ENCODE measurements at places on chromosomes 5 and 9.
A peak's percentile ranks its signal among the peaks of the same experiment; 100 is the strongest.

GRCh38 chr9:108184941-108185340 is 670.8 kb downstream of the ACTL7B start:
- DNase-seq, result no peak

DNA sequence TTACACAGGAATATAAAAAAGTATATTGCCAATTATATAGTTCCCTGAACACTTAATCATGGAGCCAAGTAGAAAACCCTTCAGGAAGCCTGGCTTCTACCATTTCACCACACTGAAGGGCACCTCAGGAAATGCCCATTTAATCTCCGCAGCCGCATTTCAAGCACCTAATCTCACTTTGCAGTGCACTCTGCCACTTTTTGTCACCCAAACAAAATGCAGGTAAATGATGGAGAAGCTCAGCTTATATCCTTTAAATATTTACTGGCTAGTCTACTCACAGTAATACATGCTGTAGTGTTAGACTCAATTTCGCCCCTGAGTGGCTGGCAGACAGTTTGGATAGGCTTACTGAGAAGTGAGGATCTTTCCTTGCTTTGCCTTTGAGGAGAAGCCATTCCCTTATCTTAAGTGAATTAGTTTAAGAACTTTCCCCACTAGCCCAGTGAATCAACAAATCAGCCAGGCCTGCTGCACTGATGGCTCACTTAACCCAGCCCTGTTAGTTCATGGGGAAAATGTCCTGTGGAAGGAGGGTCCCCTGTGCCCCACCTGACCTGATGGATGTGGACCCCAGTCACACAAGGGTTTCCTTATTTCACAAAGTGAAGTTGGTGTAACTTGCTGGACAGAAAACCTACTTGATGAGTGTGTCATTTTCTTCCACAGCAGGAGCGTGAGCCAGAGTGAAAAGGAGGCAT is 209.7 kb downstream of the CAAP1 start:
- no peak for DNase-seq

DNA sequence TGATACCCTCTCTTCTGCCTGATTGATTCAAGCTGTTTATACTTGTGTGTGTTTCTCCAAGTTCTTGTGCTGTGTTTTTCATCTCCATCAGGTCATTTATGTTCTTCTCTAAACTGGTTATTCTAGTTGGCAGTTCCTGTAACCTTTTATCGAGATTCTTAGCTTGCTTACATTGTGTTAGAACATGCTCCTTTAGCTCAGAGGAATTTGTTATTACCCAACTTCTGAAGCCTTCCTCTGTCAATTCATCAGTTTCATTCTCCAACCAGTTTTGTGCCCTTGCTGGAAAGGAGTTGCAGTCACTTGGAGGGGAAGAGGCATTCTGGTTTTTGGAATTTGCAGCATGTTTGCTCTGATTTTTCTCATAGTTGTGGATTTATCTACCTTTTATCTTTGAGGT is 126.2 kb upstream of the FTMT start:
- DNase-seq, result no peak

DNA sequence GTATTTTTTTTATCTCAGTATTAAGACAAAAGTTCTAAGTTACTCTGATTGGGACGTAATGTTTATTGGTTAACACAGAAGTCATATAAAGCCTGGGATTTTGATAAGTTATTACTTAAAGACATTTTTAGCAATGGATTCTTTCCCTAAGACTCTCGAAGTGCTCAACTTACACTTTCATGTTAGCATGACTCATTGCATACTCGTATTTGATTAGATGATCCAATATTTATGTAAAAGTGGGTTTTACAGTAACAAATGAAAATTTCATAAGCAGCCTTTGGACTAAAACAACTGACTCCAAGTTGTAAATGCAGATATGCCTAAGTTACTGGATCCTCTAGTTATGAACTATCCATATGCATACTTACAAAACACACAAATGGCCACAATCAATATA is 567.7 kb upstream of the NUDT12 start:
- DNase-seq, result no peak

- no peak for DNase-seq
Observed at GRCh38 chr9:76562511-76562911, 103.5 kb downstream of the GCNT1 start.

GRCh38 chr9:136204145-136204805 is 653 bp downstream of the LHX3 start:
- DNase-seq, result no peak

GRCh38 chr5:27328480-27328879 is 290.1 kb upstream of the CDH9 start:
- DNase-seq, result no peak

DNA sequence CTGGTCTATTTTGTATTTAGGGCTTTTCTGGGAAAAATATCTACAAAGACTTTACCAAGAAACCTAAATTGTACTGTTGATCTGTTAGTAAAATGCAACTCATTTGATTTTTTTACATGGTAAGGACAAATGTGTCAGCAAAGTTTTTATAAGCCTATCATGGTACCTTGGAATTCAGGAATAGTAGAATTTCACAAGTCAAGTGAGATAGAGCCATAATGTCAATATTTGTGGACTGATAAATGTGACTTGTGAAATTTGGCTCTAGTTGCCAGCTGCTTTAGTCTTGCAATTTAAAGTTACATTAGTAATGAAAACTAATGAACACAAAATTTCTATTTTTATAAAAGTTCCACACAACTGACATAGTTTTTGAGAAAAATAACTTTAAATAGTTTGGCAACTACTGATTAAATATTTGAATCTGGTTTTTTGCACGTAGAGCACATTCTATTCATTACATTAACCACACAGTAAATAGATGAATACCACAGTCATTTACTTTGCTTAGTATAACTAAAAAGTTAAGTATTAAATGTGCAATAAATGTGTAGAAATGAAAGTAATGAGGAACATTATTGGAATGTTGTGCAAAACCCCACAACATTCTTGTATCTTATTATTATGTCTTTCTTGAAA is 41.2 kb upstream of the RIOK2 start:
- no peak for DNase-seq

- no peak for DNase-seq
Observed at GRCh38 chr9:121362813-121363621, 7.0 kb downstream of the STOM start.

DNA sequence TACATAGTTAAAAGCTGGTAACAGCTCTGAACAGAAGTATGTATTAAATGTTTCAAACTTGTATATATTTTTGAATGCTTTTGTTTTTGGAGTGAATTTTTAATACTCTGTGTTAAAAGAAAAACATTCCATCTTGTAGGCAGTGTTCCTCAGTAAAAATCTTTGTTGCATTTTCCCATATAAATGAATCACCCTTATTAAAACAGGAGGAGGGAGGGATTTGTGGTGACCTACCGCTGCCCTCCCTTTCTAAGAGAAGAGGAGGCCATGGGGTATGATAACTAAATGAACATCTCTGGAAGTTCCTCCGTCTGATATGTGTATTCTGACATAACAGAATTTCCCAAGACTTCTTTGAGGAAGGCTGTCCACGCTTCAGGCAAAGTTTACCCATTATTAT is 53.4 kb downstream of the INIP start:
- no peak for DNase-seq

GRCh38 chr5:175822225-175822624 is 49.2 kb upstream of the CPLX2 start:
- peak; percentile 18 for DNase-seq

GRCh38 chr5:102278231-102278630 is 17.9 kb downstream of the SLCO4C1 start:
- DNase-seq, result no peak

GRCh38 chr5:150322202-150322601 is 19.5 kb upstream of the ARSI start:
- peak; percentile 32 for DNase-seq

DNA sequence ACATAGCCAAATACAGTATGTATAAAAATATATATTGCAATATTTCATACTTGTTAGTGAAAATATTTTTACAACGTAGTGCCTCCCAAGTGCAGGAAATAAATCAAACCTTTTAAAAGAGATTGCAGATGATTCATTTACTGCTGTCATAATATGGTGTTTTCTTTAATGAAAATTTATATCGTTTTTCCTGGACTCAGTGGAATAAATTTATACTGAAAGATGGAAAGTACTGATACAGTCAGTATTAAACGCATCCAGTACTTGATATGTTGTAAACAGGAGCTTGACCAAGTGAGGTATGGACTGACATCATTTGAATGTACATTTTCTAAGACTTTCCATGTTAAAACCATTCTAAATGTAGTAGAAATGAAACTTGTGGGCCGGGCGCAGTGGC is 143.4 kb upstream of the ZNF608 start:
- DNase-seq, result no peak

- peak; percentile 50 for DNase-seq
Observed at GRCh38 chr5:138641547-138642298, 66.5 kb upstream of the HSPA9 start.

- DNase-seq, result no peak
Observed at GRCh38 chr5:407801-408268, 35.1 kb upstream of the EXOC3 start.

DNA sequence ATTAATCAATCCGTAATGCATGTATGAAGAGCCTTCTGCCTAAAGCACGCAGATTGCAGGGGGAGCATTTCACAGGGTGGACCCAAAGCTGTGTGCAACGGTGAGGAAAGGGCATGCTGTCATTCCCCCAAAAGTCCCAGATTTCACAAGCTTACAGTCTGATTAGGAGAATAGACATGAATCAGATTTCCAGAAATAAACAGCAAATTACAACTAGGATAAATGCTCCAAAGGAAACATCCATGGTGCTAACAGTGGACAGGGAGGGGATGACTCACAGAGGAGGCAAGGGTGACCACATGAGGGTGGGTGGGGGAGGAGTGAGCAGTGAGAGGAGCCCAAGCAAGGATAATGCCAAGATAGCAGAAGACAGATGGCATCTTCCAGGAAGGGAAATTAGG is 258.4 kb upstream of the TAS2R1 start:
- DNase-seq, result no peak

DNA sequence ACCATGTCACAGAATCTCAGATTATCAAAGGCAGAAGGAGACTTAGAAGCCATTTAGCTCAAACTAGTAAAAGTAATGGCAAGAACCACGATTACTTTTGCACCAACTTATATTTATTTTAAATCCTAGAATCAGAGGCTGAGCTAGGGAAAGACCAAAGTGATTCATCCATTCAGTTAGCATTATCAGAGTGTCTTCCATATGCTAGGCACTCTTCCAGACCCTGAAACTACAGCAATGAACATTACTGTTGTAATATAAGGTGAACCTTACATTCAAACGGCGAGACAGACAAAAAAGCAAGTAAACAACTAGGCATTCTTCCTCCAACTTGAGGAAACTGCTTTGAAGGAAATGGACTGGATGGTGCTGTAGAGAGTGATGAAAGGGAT is 7.9 kb downstream of the PDE6A start:
- no peak for DNase-seq

GRCh38 chr5:99104538-99105132 is 175.8 kb upstream of the CHD1 start:
- DNase-seq, result no peak

GRCh38 chr5:5886812-5887486 is 464.5 kb downstream of the ICE1 start:
- no peak for DNase-seq

GRCh38 chr5:147445090-147445489 is 64.8 kb downstream of the DPYSL3 start:
- no peak for DNase-seq
